Activated CD4-positive, alpha-beta T cell treated with anti-CD3 and anti-CD28 coated beads for 48 hours (primary cell): ENCODE measurements at places on chromosomes 1 and 21.

- no peak for DNase-seq
Observed at GRCh38 chr21:39159342-39160063, 23.7 kb downstream of the PSMG1 start.

- DNase-seq = no peak
Observed at GRCh38 chr1:117602862-117603261, 3.0 kb upstream of the TENT5C start.

- DNase-seq = no peak
Observed at GRCh38 chr1:221878134-221878533, 136.2 kb upstream of the DUSP10 start.

GRCh38 chr1:231338270-231339128 is at the start of gene SPRTN:
Gene SPRTN, plus strand, starts transcription at chr1:231338293. Its CDS starts 91 bp downstream, at chr1:231338384.
- DNase-seq = no peak

- DNase-seq = no peak
Observed at GRCh38 chr1:231416901-231417300, 5.2 kb downstream of the EGLN1 start.

- no peak for DNase-seq
Observed at GRCh38 chr1:167344615-167345385, 124.1 kb downstream of the POU2F1 start.

- DNase-seq = no peak
Observed at GRCh38 chr21:31136891-31137290, 98.6 kb upstream of the KRTAP19-8 start.

DNA sequence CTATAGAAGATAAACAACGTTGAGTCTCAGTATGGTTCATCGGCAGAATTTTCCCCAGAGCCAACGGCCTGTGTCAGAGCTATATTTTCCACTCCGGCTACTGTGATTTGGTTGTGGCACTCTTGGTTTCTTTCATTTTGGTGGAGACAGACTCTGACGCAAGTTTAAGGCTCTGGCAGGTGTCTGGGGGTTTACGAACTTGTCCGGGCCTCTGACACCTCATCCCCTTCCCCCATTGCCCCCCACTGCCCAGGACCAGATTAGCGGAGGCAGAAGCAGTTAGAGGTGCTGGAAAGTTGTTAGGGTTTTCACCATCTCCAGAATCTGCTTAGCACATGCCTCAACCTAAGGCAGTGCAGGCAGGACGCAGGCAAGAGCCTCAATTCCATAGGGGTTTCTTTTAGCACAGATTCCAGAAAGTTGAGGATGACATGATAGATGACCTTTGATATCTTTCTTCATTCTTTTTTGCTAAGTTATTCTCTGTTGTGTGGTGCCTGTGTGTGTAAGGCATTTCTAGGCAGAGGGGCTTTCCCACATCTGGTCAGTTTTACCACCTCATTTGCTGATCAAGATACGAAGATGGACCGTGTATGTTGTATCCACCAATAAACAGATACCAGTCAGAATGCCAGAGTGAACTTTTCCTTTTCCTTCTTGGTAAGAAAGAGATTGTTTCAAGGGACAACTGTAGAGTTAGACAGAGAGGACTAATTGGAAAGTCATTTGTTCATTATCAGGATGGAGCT is 18.4 kb upstream of the IL10 start:
- no peak for DNase-seq

- DNase-seq = no peak
Observed at GRCh38 chr21:44583089-44583799, 2.8 kb upstream of the KRTAP10-5 start.

GRCh38 chr1:211378844-211379243 is 52.2 kb downstream of the TRAF5 start:
- no peak for DNase-seq

GRCh38 chr1:228416217-228416933 is at the start of gene TRIM17:
Gene TRIM17, minus strand, starts transcription at chr1:228416861. Its CDS starts 1,789 bp downstream, at chr1:228415072.
- peak; percentile 57 for DNase-seq

DNA sequence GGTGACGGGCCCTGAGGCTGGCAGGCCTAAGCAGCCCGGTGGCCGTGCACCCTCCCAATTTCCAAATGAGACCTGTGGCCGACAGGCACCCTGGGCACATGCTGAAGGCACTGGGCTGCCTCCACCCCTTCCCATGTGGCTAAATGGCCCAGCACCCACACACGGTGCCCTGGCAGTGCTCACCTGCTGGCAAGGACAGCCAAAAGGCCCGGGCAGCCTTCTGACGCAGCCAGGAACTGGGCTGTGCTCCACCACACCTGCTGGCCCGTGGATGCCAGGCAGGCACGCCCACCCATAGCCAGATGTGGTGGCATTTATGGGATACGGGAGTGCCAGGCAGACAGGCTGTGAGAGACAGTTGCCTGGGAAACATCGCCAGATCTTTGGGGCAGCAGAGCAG is 4.0 kb upstream of the FAAP20 start:
- no peak for DNase-seq

- no peak for DNase-seq
Observed at GRCh38 chr1:3404301-3404700, 50.2 kb upstream of the ARHGEF16 start.

DNA sequence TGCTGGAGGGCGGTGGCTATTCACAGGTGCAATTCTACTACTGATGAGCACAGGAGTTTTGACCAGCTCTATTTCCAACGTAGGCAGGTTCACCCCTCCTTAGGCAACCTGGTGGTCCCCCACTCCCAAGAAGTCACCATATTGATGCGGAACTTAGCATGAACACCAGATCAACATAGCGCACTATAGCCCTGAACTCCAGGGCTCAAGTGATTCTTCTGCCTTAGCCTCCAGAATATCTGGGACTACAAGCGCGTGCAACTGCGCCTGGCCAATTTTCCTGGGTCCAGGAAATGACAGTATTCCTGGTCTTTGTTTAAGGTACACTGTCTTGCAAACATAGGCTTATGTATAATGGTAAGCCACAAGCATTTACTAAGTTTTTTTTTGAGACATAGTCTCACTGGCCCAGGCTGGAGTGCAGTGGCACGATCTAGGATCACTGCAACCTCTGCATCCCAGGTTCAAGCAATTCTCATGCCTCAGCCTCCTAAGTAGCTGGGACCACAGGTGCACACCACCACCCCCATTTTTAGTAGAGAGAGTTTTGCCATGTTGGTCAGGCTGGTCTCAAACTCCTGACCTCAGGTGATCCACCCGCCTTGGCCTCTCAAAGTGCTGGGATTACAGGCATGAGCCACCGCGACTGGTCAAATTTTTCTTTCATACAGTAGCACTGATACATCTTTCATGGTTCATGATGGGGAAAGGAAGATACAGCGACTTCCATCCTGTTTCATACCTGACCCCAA is 12.6 kb downstream of the MCL1 start:
- DNase-seq = no peak

- no peak for DNase-seq
Observed at GRCh38 chr1:69707103-69707502, 139.4 kb downstream of the LRRC7 start.

DNA sequence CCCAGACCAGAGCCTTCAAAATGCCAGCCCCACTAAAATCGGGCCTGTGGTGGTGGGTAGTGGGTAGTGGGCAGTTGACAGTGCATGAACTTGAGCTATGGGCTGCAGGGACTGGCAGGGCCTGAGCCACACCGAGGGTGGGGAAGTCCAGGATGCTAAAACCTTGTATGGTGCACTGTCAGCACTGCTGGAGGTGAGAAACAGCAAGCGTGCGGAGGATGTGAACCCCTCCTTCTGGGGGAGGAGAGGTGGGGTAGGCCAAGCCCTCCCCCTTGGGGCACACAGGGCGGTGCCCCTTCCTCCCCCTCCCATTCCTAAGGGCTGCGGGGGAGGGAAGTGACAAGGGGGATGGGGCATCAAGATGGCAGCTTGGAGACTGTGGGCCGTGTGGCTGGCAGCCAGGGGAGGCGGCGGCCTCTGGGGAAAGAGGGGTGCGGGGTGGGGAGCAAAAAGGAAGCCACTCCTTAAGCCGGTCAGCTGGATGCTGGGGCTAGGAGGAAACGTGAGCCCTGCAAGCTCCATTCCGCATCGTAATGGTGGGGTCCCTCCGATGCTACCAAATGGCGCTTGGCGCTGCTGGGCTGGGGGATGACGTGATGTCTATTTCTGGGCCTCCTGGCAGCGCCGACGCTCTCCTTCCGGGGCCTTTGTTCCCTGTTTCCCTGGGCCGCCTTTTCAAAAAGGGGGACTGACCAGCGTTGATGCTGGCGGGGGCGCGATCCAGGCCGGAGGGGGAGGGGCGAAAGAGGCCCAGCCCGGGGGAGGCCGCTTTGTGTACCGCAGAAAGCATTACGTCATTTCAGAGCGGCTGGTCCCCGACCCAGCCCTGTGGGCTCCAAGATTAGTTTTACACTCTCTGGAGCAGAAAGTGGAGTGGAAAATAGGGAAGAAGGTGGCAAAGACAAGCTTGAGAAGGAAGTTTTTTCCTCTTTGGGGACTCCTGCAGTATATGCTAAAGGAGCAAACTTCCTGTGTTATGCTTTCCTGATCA is 809 bp downstream of the SYT11 start:
- peak; percentile 64 for DNase-seq

DNA sequence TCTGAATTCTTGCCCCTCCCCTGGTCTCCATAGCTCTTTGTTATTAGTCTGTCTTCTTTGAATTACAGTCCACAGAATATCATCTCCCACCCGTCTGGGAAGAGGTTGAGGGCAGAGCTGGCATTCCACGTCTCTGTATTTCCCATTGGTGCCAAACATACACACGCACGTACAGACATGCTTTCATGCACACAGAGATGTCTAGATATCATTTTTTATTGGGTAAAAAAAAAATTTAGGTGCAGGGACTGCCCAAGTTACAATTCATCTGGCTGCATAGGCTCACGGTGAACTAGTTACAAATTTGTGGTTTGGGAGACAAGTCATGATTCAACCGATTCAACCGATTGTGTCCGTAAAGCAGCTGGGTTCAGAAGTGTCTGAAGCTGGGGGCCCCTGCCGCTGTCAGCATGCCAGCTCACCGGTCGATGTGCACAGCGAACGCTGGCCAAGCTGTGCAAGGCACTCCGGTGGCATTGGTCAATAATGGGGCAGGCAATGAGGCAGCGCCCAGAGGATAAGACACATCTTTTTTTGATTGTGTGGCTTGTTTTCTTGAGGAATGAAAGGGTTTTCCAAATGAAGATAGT is 73.7 kb downstream of the KCNN3 start:
- DNase-seq = no peak

DNA sequence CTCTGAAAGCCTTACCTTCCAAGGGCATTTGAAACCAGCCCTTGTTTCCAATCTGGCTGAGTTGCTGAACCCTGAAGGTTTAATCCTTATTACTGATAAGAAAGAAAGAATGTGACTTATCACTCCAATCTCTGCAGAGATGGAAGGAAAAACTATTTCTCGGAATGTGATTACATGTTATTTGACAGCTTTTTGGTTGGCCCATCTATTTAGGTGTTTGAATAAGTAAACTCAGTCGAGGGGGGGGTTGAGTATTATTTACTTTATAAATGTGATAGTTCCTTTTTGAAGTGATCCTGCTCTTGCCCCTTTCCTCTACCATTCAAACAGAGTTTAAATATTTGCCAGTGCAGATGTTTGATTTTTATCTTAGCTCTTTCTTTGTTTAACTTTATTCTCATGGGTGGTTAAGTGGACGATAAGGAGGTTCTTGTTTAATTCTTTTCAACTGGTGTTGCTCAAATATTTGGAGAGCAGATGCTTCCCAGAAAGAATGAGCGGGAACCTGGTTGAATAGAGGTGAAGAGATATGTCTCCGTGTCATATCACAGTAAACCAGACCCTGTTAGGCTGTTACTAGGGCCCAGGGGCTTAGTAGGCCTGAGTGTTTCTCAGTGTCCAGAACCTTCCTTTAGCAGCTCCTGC is 126.1 kb downstream of the CACHD1 start:
- no peak for DNase-seq

DNA sequence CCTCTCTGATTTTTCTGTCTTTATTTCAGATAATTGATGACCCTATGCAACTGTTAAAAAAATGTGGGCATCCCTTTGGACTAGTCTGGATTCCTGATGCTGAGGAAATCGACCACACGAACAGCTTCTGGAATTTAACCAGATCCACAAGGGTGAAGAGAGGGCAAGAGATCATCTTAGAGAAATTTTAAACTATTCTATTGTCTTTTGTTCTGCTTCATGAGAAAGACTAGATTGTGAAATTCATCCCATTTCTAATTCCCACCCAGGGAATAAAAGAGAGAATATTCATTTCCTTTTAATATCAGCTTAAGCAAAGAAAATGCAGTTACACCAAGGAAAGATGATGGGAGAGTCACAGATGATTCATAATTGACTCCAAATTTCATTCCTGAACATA is 71.8 kb downstream of the DUSP10 start:
- DNase-seq = no peak

GRCh38 chr1:85146972-85147359 is 53.9 kb downstream of the SYDE2 start:
- no peak for DNase-seq

- DNase-seq = no peak
Observed at GRCh38 chr1:241118049-241118448, 239.0 kb downstream of the RGS7 start.

DNA sequence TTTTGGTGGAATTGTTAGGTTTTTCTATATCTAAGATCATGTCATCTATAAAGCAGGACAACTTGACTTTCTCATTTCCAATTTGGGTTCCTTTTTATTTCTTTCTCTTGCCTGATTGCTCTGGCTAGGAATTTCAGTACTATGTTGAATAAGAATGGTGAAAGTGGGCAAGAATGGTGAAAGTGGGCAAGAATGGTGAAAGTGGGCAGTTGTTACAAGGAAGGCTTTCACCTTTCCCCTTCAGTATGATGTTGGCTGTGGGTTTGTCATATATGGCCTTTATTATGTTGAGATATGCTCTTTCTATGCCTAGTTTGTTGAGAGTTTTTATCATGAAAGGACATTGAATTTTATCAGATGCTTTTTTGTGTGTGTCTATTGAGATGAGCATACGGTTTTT is 64.5 kb downstream of the XPR1 start:
- no peak for DNase-seq

- no peak for DNase-seq
Observed at GRCh38 chr1:171954361-171954760, 113.1 kb downstream of the DNM3 start.

DNA sequence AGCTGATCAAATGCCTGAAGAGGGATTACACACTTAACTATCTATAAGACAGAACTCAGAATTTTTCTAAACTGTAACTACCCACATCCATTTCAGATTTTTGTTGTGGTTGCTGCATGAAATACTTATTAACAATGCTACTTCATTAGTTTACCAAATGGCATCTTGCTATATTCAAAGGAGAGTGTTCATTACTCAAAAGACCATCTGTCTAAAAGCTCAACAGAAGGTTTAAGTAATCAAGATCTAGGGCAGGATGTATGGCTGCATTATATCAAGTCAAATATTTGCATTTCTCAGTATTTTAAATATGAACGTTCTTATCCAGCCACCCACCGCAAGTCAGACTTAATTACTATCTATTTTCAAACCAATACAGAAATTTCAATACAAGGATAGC is 79.9 kb downstream of the SIPA1L2 start:
- no peak for DNase-seq

GRCh38 chr21:36169470-36170128 is 13.0 kb downstream of the DOP1B start:
- peak; percentile 19 for DNase-seq
